ENCODE measurements at places on chromosomes 1 and 21. TPM values are rescaled to one million over a fixed set of nuclear protein-coding genes. Genes with fewer than 3 reads are reported as not detected.

DNA sequence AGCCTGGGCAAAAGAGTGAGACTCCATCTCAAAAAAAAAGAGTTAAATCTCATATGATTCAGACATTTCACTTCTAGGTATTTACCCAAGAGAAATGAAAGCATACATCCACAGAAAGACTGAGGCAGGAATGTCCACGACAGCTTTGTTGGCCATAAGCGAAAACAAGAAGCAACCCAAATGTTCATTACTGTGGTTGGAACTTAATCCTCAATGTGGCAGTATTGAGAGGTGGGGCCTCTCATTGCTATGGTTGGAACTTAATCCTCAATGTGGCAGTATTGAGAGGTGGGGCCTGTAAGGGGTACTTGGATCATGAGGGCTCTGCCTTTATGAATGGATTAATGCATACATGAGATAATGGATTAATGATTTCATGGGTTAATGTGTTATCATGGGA, 15.2 kb downstream of the C21orf58 start:
- DNase-seq, result no peak

- no peak for DNase-seq
These were observed 414.2 kb downstream of the KCNT2 start for GRCh38 chr1:196193896-196194559.

DNA sequence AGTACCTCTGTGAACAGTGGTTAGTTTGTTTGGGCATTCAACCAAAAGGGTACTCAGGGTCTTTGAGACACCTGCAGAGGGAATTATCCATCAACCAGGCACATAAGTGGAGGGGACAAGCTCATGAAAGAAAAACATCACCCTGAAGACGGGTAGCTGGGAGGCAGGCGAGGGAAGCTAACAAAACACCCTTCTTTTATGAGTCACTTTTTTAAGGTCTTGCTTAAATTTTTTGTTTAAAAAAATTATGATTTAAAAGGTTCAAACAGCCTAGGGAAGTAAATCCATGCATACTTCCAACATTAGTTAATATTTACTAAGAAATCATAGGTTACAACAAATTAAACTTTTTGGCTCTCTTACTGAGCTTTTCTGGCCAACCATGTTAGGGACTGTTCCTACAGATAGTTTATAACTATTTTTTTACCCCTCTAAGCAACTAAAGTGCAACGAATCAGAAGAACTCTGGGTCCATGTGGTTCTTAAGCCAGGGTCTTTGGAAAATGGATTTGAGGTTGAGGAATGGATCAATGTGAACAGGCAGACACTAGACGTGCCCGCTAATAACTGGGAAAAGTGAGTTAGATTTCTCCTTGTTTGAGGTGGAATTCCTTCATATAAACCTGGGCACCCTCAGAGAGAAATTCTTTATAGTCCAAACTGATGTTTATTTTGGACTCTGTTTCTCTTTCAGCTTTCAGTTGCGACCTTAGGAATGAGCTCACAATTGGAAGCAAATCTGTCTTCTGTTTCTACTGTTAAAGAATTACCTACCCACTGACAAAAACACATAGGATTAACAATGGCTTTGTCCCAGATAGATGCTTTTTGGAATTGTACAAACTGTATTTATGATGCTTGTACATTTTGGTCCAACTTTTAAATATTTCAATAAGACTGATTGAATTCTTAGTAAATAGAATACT, 123.0 kb downstream of the LYPLAL1 start:
- no peak for DNase-seq

DNA sequence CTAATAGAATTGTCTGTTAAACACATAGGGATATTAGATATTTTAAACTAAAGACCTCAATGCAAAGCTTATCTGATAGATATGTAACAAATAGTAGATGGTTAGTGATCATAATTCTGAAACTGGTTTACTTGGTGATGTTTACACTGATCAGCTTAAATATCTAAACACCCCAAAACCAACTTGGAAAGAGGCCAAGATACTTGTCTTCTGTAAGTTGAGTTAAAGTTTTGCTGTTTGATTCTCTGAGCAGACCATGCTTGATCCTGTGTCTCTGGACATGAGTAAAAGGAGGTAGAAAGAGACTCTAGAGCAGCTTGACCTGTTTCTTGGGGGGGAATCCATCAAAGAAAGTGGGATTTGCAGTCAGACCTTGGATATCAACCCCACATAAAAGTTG, 107.5 kb downstream of the NEK7 start:
- DNase-seq, result no peak

GRCh38 chr1:40861224-40862003, 749 bp downstream of the CITED4 start:
- no peak for DNase-seq

DNA sequence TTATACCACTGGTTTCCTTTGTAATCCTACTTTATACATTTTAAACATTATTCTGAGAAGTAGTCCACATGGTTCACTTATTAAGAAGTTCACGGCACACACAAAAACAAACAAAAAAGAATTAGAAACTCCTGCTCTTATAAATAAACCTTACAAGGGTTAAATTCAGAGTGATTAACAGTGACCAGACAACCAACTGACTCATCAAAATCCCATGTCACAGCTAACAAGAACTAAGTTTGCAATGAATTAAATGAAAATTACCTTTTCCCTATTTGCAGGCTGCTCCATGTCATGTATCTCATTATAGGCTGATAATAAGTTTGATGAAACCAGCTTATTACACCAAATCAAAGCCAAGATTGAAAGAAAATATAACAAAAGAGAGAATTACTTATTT, 77.5 kb downstream of the PUM1 start:
- no peak for DNase-seq

GRCh38 chr1:88060112-88060673, 623.9 kb upstream of the PKN2 start:
- no peak for DNase-seq

DNA sequence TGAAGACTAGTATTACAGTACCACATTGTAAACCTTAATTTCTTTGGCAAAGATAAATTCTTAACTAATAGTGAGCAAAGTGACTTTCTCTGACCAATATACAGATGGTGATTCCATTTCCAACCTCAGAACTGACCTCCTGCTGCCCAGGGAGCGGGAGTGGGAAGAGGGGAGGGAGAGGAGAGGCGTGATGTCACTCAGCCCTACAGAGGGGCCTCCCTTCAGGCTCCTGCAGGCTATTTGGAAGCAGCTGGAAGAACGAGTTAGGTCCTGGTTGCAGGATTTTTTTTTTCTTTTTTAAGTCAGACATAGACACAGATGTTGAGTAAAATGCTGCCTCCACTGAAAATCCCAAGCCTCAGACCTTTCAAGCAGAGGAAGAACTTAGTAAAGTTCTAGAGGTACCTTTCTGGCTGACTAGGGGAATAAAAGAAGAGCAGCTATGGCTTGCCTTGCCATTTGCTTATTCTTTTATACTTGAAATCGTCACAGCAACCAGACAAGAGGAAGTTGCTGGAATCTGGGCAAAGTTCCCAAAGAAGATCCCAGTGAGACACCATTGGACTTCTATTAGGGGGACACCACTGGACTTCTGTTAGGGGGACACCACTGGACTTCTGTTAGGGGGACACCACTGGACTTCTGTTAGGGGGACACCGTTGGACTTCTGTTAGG, 54.5 kb downstream of the EXO1 start:
- no peak for DNase-seq

GRCh38 chr1:160997323-160998038, 23.5 kb downstream of the F11R start:
- DNase-seq, result peak; percentile 51

Gene TARDBP
- total RNA-seq, result 155 TPM

Gene TDRD10
- total RNA-seq, result not detected
